ENCODE measurements at places on chromosomes 1 and 21. TPM values are rescaled to one million over a fixed set of nuclear protein-coding genes. Genes with fewer than 3 reads are reported as not detected.
A peak's percentile ranks its signal among the peaks of the same experiment; 100 is the strongest.

The HMCN1 gene
- total RNA-seq, result 4.9 TPM

GRCh38 chr1:235069577-235070563, 58.8 kb downstream of the TOMM20 start:
- H3K27ac ChIP-seq, result peak overlapping the region; percentile 93
- DNase-seq, result peak; percentile 97
- H3K4me1 ChIP-seq, result peaks cover 72% of the 10 kb centered on the region

- no peaks in the 10 kb centered on the region for H3K36me3 ChIP-seq
- no peak overlapping the region for H3K27ac ChIP-seq
- no peak overlapping the region for H3K4me3 ChIP-seq
- no peaks in the 10 kb centered on the region for H3K27me3 ChIP-seq
These were observed 26.9 kb upstream of the KCNE2 start for GRCh38 chr21:34336756-34337391.

The TMEM51 gene
- total RNA-seq, result 0.73 TPM

The ARTN gene
- total RNA-seq, result not detected

The TSSK3 gene
- 1.8 TPM for total RNA-seq

DNA sequence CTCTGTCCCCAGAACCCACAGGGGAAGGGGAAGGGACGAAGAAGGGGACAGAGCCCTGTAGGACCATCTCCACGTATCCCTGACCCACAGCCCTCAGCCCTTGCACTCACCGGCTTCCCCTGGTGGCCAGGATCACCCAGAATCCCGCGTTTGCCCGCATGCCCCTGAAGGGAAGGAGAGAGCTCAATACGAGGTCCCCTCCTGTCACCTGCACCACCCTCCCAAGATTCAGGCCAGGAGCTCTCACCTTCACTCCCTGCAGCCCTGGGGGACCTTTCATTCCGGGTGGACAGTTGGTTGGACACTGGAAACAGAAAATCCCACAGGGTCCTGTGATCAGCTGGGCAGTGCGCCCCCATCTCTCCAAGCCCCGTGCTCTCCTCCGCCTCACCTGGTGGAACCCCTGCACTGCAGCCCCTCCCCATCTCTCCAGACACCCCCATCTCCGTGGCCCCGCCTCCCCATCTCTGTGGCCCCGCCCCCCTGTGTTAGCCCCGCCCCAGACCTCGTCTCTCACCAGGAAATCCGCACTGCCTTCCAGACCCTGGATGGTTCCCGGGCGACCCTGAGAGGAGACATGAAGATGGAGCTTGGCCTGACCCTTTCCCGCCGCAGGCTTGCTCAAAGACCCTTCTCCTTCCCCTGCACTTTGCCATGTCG, 6.0 kb downstream of the COL9A2 start:
- H3K27me3 ChIP-seq, result peaks cover 8% of the 10 kb centered on the region
- no peak overlapping the region for H3K27ac ChIP-seq
- H3K4me3 ChIP-seq, result no peak overlapping the region
- DNase-seq, result no peak
- H3K36me3 ChIP-seq, result no peaks in the 10 kb centered on the region

GRCh38 chr1:107365527-107366240, 224.8 kb downstream of the NTNG1 start:
- H3K36me3 ChIP-seq, result no peaks in the 10 kb centered on the region
- H3K27me3 ChIP-seq, result no peaks in the 10 kb centered on the region
- H3K4me3 ChIP-seq, result no peak overlapping the region
- H3K4me1 ChIP-seq, result no peaks in the 10 kb centered on the region
- no peak overlapping the region for H3K27ac ChIP-seq

DNA sequence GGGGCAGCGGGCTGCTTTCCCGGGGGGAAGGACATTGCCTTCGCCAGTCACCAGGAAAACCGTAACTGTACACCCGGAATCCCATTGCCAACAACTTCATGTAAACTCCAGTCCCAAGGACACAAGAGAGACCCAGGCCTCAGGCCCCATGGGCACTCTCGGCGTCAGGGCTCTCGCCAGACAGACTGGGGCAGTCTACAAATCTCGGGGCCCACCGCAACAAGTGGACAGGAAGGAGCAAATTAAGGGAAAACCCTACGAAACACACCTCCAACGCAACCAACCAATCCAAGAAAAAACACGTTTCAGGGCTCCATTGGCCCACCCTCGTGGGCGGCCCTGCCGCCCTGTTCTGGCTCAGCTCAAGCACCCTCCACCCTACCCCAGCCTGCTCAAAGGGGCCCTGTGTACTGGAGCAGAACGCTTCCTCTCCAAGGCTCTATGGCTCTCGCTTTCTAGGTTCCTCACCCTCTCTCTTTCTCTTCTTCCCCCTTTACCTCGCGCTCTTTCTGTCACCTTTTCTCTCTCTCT, 4.6 kb upstream of the ZNF678 start:
- H3K4me3 ChIP-seq, result no peak overlapping the region
- no peak overlapping the region for H3K27ac ChIP-seq
- no peak for DNase-seq

- no peaks in the 10 kb centered on the region for H3K36me3 ChIP-seq
- DNase-seq, result no peak
- no peaks in the 10 kb centered on the region for H3K27me3 ChIP-seq
- H3K4me3 ChIP-seq, result no peak overlapping the region
- H3K4me1 ChIP-seq, result no peaks in the 10 kb centered on the region
These were observed 245.1 kb downstream of the LBR start for GRCh38 chr1:225182716-225183115.

- no peak overlapping the region for H3K4me3 ChIP-seq
- DNase-seq, result no peak
- no peak overlapping the region for H3K27ac ChIP-seq
- no peaks in the 10 kb centered on the region for H3K4me1 ChIP-seq
- H3K27me3 ChIP-seq, result no peaks in the 10 kb centered on the region
- no peaks in the 10 kb centered on the region for H3K36me3 ChIP-seq
These were observed 87.0 kb upstream of the ZC3H11B start for GRCh38 chr1:219699870-219700269.

- no peak overlapping the region for H3K27ac ChIP-seq
- H3K4me3 ChIP-seq, result no peak overlapping the region
- H3K27me3 ChIP-seq, result no peaks in the 10 kb centered on the region
- no peaks in the 10 kb centered on the region for H3K36me3 ChIP-seq
These were observed 219.0 kb downstream of the RWDD3 start for GRCh38 chr1:95453053-95453452.

- no peaks in the 10 kb centered on the region for H3K36me3 ChIP-seq
- no peaks in the 10 kb centered on the region for H3K4me1 ChIP-seq
- DNase-seq, result no peak
- H3K27me3 ChIP-seq, result no peaks in the 10 kb centered on the region
- no peak overlapping the region for H3K27ac ChIP-seq
These were observed 42.4 kb upstream of the PTCH2 start for GRCh38 chr1:44885406-44885805.

DNA sequence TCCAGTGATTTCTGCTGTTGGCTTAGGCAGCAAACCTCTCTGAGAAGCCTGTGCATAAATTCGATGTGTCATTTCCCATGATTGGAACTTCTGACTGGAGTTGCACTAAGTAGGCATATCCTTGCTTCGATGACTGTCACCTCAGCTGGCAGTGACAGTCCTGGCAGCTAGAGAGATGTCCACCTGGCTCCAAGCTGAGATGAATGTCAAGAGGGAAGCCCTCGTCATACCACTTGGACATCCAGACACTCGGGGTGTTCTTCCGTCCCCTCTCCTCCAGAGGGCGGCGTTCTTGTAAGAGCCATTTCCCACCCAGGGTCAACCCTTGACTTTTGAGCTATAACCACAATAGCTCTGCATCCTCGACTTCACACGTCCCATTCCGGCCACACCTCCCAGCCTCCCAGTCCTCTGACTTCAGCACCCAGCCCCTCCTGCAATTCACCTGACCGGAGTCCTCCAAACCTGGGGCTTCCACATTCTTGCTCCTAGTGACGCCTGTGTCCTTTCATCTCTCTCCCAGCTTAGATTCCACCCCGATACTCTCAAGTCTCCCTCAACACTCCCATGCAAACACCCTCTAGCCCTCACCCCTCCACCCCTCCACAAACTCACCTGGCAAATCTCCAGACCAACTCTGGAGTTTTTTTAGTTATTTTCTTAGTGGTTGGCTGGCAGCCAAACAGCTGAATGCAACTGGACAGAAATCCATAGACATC, 17.3 kb downstream of the CA6 start:
- H3K27me3 ChIP-seq, result no peaks in the 10 kb centered on the region
- DNase-seq, result no peak
- no peaks in the 10 kb centered on the region for H3K4me1 ChIP-seq
- no peak overlapping the region for H3K4me3 ChIP-seq
- no peak overlapping the region for H3K27ac ChIP-seq

The SCNM1 gene
- total RNA-seq, result 27.0 TPM

DNA sequence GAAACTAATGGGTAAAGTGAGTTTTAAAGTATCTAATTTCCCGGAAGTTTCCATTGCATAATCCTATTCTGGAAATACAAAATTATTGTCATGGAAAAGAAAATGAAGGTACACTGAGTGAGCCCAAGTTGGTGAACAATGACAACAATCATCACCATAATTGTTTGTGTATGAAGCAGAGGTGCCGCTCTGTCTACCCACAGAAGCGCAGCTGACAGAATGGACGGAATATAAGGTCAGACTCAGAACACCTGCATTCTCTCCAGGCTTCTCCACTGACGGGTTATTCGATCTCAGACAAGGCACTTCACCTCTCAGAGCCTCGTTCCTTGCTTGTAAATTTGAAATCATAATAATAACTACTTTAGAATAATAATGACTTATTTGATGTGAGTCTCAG, 99.1 kb upstream of the NGF start:
- no peak overlapping the region for H3K27ac ChIP-seq
- H3K4me3 ChIP-seq, result no peak overlapping the region
- H3K4me1 ChIP-seq, result no peaks in the 10 kb centered on the region
- no peaks in the 10 kb centered on the region for H3K36me3 ChIP-seq

DNA sequence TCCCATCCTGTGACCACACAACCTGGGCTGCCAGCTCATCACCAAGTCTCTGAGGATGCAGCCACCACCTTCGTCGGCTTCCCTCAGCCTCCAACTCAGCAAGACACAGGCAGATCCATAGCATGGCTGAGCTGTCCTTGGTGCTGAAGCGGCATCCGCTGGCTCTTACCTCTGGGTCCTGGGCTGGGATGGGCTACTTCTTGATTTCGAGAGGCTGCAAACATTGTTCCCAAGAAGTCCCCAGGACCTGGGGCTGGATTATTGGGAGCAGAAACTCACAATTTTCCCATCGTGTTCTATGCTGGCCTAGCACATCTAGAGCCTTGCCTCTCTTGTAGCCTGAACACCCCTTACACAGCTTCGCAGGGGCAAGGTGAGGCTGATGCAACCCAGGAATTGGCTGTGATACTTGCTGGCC, 24.9 kb upstream of the C1QA start:
- H3K36me3 ChIP-seq, result no peaks in the 10 kb centered on the region

- DNase-seq, result no peak
- no peaks in the 10 kb centered on the region for H3K27me3 ChIP-seq
- H3K4me3 ChIP-seq, result no peak overlapping the region
These were observed 58.5 kb downstream of the BEND5 start for GRCh38 chr1:48718116-48718630.

DNA sequence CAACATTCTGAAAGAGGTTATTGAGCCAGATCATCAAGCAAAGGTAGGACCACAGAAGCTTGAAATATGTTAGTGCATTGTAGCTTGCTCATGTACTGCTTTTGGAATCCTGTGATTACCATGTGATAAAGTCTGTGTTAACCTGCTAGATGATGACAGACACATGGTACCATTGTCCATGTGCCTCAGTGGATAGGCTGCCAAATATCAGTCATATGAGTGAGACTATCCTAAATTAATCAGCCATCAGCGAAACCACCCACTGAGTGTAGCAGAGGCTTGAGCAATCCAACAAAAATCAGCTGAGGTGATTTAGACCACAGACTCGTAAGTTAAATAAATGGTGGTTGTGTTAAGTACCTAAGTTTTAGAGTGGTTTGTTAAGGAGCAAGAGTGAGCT, 32.7 kb upstream of the CRB1 start:
- no peak for DNase-seq
- H3K4me3 ChIP-seq, result no peak overlapping the region
- no peaks in the 10 kb centered on the region for H3K36me3 ChIP-seq
- H3K27ac ChIP-seq, result no peak overlapping the region
- no peaks in the 10 kb centered on the region for H3K4me1 ChIP-seq

DNA sequence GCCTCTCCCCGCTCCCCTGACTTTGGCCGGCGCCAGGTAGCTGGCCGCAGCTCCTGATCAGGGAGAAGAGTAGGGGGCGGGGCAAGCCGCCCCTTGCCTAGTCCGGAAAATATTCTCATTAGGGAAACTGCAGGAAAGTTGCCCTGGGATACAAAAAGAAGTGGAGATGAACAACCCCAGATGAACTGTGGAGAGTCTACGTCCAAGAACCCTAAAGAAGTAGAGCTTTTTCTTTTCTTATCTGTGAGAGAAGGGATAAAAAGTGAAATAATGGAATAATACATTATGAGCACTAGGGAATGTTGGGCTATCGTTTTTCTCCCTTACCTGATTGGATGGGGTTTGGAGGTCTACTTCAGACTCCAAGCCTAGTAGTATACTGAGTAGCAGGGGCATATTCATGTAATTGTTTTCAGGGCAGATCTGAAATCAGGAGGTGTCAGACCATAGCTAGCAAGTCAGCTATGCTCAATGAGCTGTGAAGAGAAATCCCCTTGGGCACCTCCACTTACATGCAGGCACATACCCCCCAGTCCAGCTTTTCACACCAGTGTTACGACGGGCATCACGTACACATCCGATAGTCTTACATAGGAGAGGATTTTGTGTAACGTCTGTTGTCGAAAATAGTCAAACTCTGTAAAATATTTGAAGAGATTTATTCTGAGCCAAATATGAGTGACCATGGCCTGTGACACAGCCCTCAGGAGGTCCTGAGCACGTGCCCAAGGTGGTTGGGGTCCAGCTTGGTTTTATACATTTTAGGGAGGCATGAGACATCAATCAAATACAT, 1.7 kb upstream of the DUSP10 start:
- H3K27ac ChIP-seq, result peak overlapping the region; percentile 98
- DNase-seq, result no peak
- no peaks in the 10 kb centered on the region for H3K27me3 ChIP-seq
- H3K4me3 ChIP-seq, result peak overlapping the region; percentile 83
- H3K4me1 ChIP-seq, result peaks cover 28% of the 10 kb centered on the region

DNA sequence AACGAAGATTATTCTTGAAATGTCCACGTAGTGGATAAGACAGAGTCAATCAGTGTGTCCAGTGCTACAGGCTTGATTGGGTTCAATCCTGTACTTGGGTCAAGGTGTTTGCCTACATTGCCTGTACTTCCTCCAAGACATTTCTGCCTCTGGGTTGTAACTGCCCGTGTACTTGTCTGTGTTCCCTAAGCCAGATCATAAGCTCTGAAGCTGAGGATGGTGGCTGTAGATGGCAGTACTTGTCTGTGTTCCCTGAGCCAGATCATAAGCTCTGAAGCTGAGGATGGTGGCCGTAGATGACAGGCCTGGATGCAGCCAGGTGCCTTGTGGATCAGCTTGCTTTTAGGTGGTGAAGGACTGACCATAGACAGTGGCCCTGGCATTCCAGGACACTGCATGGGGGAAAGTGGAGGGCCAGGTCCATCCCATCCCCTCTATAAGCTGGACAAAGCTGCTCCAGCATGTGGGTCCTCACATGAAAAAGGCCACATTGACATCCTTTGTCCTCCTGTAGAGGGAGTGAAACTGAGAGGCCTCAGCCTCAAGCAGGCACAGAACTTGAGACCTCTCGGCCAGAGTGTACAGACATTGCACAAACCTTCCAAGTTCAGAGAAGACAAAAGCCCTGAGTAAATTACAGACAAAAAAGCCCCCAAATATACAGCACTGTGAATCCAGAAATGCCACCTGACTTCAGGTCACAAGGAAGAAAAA, 2.0 kb upstream of the SRM start:
- no peak overlapping the region for H3K4me3 ChIP-seq
- H3K27me3 ChIP-seq, result no peaks in the 10 kb centered on the region
- H3K27ac ChIP-seq, result no peak overlapping the region
- no peak for DNase-seq
- peaks cover 19% of the 10 kb centered on the region for H3K4me1 ChIP-seq

- peaks cover 32% of the 10 kb centered on the region for H3K4me1 ChIP-seq
- H3K36me3 ChIP-seq, result no peaks in the 10 kb centered on the region
- H3K4me3 ChIP-seq, result no peak overlapping the region
- DNase-seq, result no peak
- H3K27ac ChIP-seq, result peak overlapping the region; percentile 34
These were observed 99.4 kb upstream of the EDEM3 start for GRCh38 chr1:184854036-184854435.
